ENCODE measurements at places on chromosomes 3 and 15.

DNA sequence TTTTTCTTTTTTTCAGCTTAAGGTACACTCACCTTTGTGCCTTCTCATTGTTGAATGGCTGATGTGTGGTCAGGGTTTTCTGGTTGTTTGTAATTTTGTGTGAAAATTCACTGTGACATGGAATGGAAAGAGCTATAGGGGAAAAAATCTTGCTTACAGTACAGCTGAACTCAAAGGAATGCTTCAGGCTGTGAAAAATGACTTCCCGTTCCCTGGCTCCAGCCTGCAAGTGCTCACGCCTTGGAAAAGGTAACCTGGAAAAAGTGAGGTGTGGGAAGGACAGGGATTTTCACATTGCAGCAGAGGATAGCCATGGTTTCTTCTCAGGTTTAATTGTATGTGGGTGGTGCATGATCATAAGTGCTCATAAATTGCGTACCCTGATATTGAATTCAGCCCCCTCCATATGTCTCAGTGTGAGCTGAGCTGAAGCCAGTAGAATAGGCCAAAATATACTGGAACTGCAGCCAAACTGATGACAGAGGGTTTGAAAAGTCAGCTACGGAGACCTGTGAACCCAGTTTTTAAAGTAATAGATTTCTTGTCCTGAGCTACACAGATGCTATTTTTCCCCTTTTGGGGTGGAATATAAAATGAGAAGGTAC is 228.7 kb upstream of the RASGRP1 start:
- DNase-seq, result no peak

- DNase-seq, result no peak
Measured at GRCh38 chr3:30356866-30357753, 249.3 kb upstream of the TGFBR2 start.

DNA sequence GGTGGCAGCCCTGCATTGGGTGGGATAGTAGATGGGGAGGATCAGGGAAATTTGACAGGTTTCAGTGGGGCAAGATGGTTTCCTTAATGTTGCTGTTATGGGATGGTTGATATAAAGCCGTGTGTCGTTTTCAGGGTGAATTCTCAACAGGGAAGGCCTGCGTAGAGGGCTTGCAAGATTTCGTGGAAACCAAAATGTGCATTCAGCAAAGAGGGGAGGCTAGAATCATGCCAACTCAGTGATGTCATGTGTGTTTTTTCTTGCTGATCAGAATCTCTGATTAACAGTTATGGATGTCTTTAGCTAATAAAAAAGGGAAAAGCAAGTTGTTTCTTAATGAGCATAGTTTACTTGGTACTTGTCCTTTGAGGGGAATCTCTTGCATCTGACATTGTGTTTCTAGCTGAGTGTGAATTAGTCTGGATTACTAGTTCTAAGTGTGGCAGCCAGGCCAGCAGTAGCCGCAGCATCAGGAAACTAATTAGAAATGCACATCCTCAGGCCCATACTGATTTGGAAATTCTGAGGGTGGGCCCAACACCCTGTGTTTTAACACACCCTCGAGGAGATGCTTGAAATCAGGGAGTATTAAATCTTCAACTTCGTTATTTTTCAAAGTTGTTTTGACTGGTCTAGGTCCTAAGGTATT is 24.8 kb downstream of the MRAS start:
- DNase-seq, result no peak

GRCh38 chr15:83219026-83219425 is 11.4 kb upstream of the HDGFL3 start:
- DNase-seq, result no peak

GRCh38 chr3:156963096-156963495 is 136.9 kb downstream of the LEKR1 start:
- no peak for DNase-seq

DNA sequence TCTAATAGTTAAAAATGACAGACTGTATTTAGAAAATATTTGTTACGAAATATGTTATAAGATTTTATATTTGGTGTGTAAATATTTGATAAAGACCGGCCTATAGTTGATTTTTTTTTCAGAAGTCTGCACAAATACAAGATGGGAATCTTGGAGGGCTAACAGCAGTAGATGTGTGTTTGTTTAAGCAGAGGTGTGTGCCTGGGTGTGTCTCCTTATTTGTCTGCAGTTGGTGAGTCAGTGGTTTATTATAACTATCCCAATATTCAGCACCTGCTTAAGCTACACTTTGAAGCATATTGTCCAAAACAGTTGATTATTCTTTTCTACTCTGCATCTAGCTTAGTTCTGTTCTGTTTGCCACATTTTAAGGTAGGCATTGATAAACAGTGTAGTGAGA is 12.4 kb downstream of the GLCE start:
- no peak for DNase-seq

DNA sequence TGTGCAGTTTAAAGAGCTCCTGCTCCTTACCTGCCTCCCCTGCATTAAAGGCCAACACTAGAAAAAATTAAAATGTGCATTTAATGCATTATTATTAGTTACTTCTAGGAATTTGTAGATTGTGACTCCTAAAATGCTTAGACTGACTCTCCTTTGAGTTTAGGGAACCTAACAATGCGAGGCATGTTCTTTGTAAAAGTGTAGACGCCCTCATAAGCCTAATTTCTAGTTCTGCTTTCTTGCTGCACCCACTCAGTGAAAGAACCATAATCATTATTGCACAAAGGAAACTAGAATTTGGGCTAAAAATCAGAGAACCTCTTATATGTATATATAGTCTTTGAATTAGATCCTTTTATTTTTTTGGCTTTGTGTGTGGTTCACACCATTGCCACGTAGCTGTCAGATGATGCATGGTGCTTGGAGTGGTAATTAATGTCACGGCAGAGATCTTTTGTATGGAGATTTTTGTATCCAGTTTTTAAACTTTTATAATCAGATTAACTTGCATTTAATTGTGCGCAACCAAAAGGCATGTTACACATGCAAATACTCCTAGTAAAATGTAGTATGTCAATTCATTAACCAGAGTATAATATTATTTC is 710 bp downstream of the ABHD10 start:
- DNase-seq, result no peak

DNA sequence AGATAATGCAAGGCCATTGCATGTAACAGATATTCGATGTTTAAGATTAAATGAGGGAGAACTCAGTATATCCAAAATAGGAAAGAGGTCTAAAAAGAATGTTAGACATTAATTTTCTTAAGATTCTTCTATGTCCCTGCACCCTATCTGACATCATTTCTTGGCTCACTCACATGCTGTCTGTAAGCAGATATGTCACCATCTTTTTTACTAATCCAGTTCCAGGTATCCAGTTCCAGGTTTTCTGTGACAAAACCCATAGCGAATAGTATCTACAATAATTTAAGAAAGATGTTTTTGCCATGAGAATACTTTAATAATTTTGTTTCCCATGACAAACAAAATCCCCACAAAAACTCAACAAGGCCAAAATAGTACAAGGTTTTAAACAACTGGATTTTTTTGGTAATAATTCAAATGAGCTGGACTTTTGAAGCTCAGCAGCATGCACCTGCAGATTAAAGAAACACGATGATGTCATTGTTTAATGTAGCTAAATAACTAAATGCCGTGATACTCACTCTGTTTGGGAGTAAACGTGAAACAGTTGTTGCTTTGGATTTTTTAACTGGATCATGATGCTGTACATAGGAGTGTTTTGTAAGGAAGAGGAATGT is 867.6 kb downstream of the EPHA3 start:
- no peak for DNase-seq

DNA sequence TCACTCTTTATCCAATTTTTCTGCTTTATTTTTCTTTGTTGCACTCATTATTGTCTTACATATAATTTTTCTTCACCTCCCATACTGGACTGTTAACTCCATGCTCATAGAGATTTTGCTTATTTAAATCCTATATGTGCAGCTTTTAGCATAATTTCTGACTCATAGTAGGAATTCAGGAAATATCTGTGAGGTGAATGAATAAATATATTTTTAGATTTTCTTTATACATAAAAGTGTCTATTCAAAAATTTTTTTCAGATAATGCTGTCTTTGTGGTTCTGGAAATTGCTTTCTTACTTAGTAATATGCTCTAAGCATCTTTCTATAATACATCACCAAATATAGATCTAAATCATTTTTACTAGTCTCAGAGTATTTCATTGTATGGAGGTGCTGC is 191.8 kb upstream of the SUCLG2 start:
- peak; percentile 9 for DNase-seq

GRCh38 chr15:94228611-94229010 is 2.8 kb upstream of the MCTP2 start:
- DNase-seq, result no peak

GRCh38 chr15:78734451-78735064 is 76.7 kb downstream of the ADAMTS7 start:
- no peak for DNase-seq

- no peak for DNase-seq
Measured at GRCh38 chr3:58016710-58017109, 8.5 kb downstream of the FLNB start.

DNA sequence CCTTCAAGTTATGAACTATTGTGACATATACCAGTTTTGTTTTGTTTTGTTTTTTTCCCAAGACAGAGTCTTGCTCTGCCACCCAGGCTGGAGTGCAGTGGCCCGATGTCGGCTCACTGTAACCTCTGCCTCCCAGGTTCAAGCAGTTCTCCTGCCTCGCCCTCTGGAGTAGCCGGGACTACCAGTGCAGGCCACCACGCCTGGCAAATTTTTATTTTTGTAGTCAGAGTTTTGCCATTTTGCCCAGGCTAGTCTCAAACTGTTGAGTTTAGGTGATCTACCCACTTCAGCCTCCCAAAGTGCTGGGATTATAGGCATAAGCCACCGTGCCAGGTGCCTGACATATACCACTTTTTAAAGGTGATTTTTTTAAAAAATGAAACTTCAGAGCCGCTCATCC is 74.6 kb downstream of the ARRDC4 start:
- no peak for DNase-seq

DNA sequence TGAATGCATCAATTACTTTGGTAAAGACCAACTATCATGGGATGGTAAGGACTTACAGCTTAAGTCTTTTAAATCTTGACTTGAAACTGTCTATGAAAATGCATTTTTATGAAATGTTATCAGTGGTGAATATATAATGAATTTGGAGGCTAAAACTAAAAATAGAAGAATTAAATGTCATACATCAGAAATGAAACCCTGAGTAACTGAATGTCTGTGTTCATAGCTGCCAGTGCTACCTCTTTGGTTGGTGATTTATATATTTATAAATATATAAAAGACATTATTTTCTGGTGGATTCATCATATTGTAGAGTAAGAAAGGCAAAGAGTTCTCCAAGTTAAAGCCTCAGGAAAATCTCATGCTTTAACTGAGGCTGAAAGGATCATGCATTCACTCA is 12.2 kb downstream of the SLC12A6 start:
- DNase-seq, result no peak

DNA sequence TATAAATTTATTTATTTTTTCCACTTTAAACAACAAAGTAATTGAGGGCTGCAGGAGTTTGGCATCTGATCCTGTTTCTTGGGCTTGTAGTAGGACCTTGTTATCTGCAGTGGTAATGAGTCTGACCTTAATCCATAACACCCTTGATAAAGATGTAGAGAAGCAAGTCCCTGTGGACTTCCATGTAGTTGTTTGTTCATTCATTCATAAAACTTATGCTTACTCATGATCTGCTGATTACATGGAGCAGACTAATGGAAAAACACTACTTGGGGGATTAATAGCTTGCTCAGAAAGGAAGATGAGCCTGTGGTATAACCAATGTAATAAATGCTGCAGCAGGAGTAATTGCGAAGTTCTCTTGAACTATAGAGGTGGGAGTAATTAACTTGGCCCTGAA is 271.5 kb upstream of the TBL1XR1 start:
- no peak for DNase-seq

DNA sequence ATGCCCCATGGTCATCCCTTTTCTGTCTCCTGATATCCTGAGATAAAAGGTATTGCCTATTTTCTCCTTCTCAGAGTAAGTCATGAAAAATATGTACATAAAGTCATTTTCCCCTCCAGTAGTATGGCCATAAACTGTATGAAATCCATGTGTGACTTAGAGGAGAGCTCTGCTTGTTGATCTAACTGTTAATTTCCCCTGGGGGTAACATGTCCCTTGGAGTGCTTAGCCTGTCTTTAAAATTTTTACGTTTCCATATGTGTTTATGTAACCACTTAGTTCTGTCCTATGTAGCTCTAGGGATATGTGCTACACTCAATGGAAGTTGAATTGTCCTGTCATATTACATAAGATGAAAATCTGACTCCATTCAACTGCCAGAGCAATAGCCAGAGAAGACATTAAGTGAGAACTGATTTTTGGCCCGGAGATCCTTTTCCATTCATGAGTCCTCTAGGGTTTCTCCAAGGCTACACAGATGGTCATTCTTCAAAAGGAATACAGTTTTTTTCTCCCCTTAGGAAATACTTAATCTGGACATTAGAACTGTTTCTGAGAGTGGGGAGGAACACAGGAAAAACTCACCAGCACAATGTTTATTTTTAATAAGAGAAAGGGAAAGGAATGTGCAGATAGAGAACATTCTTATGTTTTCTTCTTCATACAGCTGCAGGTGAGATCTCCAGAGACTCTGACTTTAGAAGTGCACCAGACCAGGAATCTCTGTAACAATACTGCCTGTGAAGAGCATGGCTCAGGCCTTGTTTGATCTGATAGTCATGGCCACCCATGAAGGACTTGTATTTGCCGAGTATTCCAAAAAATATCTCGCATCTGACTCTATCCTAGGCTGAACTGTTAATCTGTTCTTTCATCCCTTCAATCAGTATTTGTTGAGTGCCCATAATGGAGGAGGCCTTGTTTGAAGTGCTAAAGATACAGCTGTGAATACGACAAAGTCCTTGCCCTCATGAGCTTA is 29.8 kb upstream of the CLRN1 start:
- DNase-seq, result no peak

- DNase-seq, result no peak
Measured at GRCh38 chr3:162196964-162197363, 700.4 kb downstream of the OTOL1 start.

DNA sequence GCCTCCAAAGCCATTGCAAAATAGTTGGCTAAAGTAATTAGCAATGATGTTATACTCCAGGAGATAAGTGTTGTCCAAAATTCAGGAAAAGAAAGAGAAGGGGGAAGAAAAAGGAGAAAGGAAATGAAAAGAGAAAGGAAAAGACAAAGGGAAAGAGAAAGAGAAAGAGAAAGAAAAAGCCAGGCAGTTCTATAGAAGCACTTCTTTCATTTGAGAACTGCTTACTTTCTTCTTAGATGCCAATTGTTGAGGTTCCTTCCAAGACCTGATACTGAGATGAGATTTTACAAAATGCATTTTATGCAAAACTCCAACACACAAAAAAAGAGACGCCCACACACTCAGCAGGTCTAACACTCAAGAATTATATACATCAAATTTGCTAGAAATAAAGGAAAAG is 298.4 kb downstream of the KCNH8 start:
- DNase-seq, result no peak

Measured in fibroblast of skin of left biceps (primary cell).